Thoracic aorta endothelial cell (primary cell): ENCODE measurements at places on chromosomes 3 and 15. TPM values are rescaled to one million over a fixed set of nuclear protein-coding genes. Genes with fewer than 3 reads are reported as not detected.

Gene SNAP23
- 247 and 250 TPM in 2 replicates for total RNA-seq

Gene HTR3E
- total RNA-seq, result not detected in 2 replicates

Gene SCAANT1
- total RNA-seq, result not detected in 2 replicates

Gene LARP6
- total RNA-seq, result 12.9 and 20.9 TPM in 2 replicates

Gene PPARG
- total RNA-seq, result 5.5 and 6.0 TPM in 2 replicates

Gene TMCO5A
- total RNA-seq, result not detected in 2 replicates

Gene COL8A1
- total RNA-seq, result 156 and 212 TPM in 2 replicates

Gene CDHR4
- total RNA-seq, result not detected in 2 replicates

Gene PLCB2
- total RNA-seq, result 0.40 and 21.8 TPM in 2 replicates

Gene OSBPL10
- total RNA-seq, result 45.1 and 54.9 TPM in 2 replicates

Gene DAZL
- total RNA-seq, result not detected in 2 replicates

Gene POPDC2
- 0.43 TPM in 1 of 2 replicates, not detected in the other for total RNA-seq

Gene SLC9A9
- total RNA-seq, result 3.7 and 5.6 TPM in 2 replicates

Gene GPR62
- total RNA-seq, result 0.07 TPM in 1 of 2 replicates, not detected in the other

Gene ZMYND10
- 0.07 and 0.13 TPM in 2 replicates for total RNA-seq

Gene UROC1
- total RNA-seq, result not detected in 2 replicates

Gene C2CD4B
- total RNA-seq, result 8.2 and 21.7 TPM in 2 replicates

Gene PCOLCE2
- total RNA-seq, result 1.3 and 2.5 TPM in 2 replicates

Gene CRYGS
- 1.7 and 2.1 TPM in 2 replicates for total RNA-seq

Gene GORASP1
- total RNA-seq, result 37.5 and 46.5 TPM in 2 replicates

Gene PFN2
- total RNA-seq, result 141 and 156 TPM in 2 replicates

Gene ACTC1
- total RNA-seq, result not detected in 2 replicates

Gene GLDN
- not detected in 2 replicates for total RNA-seq

Gene MCTP2
- 0.53 and 2.2 TPM in 2 replicates for total RNA-seq

Gene SIN3A
- total RNA-seq, result 35.6 and 51.0 TPM in 2 replicates

Gene TIMP4
- 0.14 TPM in 1 of 2 replicates, not detected in the other for total RNA-seq

Gene FHIT
- 1.4 and 2.5 TPM in 2 replicates for total RNA-seq

Gene CSPG5
- 0.40 and 0.79 TPM in 2 replicates for total RNA-seq

Gene P2RY1
- total RNA-seq, result 3.9 and 4.3 TPM in 2 replicates

Gene PAQR5
- total RNA-seq, result 0.14 TPM in 1 of 2 replicates, not detected in the other

Gene FES
- 40.8 and 50.6 TPM in 2 replicates for total RNA-seq

Gene SCG5
- 0.29 and 0.66 TPM in 2 replicates for total RNA-seq

Gene PRKCI
- total RNA-seq, result 48.3 and 59.8 TPM in 2 replicates

Gene DNAJA4
- 7.2 and 10.6 TPM in 2 replicates for total RNA-seq

Gene STRIT1
- total RNA-seq, result not detected in 2 replicates

Gene NRROS
- total RNA-seq, result 7.4 and 15.9 TPM in 2 replicates

Gene GCNT3
- total RNA-seq, result not detected in 2 replicates

Gene LSMEM2
- not detected in 2 replicates for total RNA-seq

Gene HCLS1
- 43.8 and 55.7 TPM in 2 replicates for total RNA-seq

Gene XYLB
- 4.0 and 6.4 TPM in 2 replicates for total RNA-seq

Gene ZNF620
- total RNA-seq, result 5.6 and 7.0 TPM in 2 replicates

Gene CFAP100
- not detected in 2 replicates for total RNA-seq

Gene CCR8
- not detected in 2 replicates for total RNA-seq

Gene ECE2
- total RNA-seq, result not detected in 2 replicates

Gene EIF1B
- 26.1 and 28.9 TPM in 2 replicates for total RNA-seq

Gene TXNRD3
- total RNA-seq, result 6.9 and 9.8 TPM in 2 replicates

Gene ASB14
- total RNA-seq, result not detected in 2 replicates

Gene SERINC4
- total RNA-seq, result not detected in 2 replicates

Gene SEC22C
- total RNA-seq, result 83.0 and 100 TPM in 2 replicates

Gene FAM81A
- 0.80 and 1.1 TPM in 2 replicates for total RNA-seq

Gene GPR171
- total RNA-seq, result not detected in 2 replicates
